Stimulated activated CD4-positive, alpha-beta T cell treated with anti-CD3 and anti-CD28 coated beads, TNF-alpha, amount 100 ng/mL, for 4 hours (primary cell): ENCODE measurements at places on chromosomes 7 and 10.
A peak's percentile ranks its signal among the peaks of the same experiment; 100 is the strongest.

- no peak for DNase-seq
Observed at GRCh38 chr7:145698526-145699262, 417.9 kb upstream of the CNTNAP2 start.

DNA sequence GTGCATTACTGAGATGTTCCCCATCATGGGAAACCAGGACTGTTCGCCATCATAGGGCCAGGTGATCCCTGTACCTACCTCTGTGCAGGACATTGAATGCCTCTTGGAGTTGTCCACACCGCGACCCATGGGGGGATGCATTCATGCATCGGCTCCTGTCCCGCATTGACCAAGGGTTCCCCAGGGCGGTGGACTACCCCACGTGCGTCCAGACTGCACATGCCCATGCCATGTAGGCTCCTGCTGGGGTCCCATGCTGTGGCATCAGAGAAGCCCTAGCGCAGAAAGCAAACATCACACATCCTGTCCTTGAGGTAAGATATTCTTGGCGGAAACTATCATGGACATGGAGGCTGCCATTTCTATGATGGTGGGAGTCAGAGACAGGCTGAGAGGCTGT is 121.6 kb upstream of the UNC5B start:
- no peak for DNase-seq

- DNase-seq, result no peak
Observed at GRCh38 chr7:144437370-144438191, 34.1 kb upstream of the NOBOX start.

DNA sequence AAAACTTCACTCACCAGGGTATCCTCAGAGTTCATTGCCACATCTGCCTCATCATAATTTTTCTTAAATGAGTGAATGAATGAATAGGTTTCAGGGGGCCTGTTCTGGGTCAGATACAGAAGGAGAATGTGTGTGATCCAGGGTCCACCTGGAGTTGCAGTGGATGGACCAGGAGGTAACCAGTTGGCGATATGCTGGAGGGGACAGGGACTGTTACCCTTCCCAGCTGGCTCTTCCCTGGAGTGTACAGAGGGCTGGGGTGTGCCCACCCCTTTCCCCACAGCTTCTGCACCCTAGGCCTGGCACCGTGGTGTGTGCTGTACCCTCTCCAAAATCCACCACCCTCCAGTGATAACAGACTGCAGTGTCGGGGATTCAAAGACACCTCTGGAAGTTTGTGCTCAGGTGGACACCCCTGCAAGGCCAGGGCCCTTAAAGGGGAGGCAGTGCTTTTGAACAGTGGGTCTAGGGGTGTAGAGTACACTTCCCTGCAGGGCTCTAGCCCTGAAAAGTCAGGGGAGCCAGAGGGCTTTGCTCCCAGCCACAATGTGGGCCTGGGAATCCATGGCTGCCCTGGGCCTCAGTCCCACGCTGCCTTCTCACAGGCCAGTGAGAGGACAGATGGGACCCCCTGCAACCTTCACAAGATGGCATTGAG is 134.4 kb upstream of the UNC5B start:
- no peak for DNase-seq

DNA sequence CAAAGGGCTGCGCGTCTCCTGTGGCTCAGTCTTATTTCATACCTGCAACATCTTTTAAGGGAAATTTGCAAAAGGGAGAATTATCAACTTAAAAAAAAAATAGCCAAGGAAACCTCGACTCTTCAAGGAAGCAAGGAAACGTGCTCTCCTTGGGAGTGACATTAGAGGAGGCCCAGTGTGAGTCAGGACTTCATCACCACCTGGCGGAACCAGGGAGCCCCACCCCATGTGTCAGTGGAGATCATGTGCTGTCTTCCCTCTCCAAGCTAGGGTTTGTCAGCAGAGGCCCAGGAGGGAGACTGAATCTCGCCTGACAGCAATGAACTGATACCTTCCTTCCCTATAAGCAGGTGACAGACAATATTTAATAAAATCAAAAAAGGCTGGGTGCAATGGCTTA is 28.9 kb downstream of the POR start:
- DNase-seq, result no peak

GRCh38 chr7:107960272-107960671 is 42.7 kb downstream of the LAMB1 start:
- DNase-seq, result no peak

GRCh38 chr10:1938317-1938716 is 201.0 kb upstream of the ADARB2 start:
- DNase-seq, result peak; percentile 45

DNA sequence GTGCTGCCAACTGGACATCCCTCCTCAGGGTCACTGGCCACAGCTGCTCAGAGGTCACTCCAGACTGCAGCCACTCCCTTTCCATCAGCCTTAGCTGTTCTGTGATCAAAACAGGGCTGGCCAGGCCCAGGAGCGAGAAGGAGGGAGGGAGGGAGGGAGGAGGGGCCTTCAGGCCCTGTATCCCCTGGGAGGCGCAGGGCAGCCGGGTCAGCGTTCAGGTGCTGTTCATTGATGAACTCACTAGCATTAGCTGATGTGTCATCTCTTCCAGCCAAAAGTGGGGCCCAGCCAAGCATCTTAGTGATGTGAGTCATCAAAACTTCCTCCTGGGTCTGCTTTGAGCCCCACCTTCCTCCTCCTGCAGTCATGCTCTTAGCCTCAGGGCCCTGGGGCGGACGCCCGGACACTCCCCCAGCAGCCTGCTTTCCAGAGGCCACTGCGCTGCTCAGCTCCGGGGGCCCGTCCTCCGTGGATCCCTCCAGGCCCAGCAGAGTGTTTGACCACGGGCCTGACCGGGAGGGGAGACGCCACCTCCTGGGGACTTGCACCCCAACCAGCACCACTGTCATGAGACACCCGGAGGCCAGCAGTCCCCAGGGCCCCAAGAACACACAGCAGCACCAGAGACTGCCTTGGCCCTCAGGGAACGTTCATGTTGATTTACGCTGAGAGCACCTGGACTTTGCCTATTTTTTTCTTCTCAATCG is 149.2 kb downstream of the PRKAG2 start:
- peak; percentile 11 for DNase-seq

- no peak for DNase-seq
Observed at GRCh38 chr7:151897161-151897731, 20.3 kb upstream of the PRKAG2 start.

- no peak for DNase-seq
Observed at GRCh38 chr7:98212532-98213041, 1.3 kb downstream of the BHLHA15 start.

- DNase-seq, result no peak
Observed at GRCh38 chr10:119113751-119114732, 10.1 kb downstream of the DENND10 start.

GRCh38 chr10:52334595-52334994 is 20.5 kb downstream of the DKK1 start:
- no peak for DNase-seq

DNA sequence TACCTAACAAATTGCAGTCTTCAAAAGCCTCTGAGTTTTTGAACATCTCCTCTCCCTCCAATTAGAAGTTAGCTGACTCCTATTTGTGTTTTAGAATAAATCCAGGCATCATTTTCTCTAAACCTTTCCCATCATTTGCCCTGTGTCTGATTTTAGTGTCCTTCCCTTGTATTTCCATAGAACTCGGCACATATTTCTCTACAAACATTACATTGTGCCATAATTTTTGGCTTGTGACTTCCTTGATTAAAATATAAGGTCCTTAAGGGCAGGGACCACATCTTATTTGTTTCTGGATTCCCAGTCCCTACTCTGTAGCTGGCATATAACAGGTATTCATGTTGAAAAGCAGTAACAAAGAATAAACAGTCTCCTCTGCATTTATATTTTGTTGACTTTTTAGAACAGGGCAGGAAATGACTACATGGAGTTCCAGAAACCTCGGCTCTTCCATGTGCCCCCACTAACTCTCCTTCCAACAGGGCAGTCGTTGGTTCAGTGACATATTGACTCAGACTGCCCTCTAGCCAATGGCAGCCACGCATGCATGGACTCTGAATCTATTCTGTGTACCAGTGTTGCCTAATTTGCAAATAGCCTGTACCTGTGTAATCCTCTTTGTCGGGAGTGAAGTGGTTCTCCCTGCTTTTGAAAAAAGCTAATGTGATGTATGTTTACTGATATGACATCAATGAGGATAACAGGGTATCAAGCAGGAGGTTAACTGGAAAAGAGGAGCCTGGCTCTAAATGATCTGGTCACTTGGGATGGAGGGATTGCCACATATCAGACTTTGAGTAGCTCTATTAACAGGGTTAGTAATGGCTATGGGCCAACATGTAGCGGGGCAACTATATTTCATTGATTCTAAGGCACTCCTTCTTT is 19.8 kb upstream of the CPN1 start:
- no peak for DNase-seq

DNA sequence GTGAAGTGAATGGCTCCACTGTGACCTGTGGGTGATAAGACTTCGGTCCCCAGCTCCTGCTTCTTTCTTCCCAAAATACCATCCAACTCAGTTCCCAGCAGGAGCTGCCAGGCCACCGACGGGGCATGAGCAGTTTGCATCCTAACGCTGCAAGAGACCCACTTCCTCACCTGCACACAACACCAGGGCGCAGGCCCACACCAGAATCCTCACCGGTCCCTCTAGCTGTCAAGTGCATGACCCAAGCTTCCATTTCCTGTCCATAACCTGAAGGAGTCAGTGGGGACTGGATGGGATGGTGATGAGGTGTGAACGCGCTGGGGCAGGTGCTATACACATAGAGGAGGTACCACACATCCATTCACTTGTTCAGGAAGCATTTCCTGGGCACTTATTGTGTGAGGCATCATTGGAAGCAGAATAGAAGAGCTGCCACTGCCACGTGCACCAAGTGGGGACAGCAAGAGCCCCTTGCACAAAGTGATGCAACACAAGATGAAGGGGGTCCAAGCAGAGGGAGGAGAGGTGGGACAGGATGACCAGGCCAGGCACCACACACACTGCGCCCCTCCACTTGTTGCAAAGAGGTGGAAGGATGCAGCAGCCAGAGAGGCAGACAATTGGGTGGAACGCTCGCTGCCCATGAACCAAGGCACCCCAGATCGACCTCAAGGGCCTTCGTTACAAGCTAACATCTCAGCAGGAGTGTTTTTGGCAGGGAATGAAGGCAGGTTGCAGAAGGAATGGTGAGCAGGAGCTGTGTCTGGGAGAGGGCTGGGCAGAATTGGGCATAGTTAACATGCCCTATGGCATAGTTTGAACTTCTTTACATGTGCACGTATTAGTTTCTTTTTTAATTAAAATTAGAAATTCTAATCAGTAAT is 605.8 kb upstream of the MGMT start:
- no peak for DNase-seq

- DNase-seq, result no peak
Observed at GRCh38 chr10:75624638-75625037, 193.2 kb downstream of the LRMDA start.
